Anterior cingulate cortex (tissue), 58 donors: ENCODE measurements at places on chromosomes 3 and 15.

DNA sequence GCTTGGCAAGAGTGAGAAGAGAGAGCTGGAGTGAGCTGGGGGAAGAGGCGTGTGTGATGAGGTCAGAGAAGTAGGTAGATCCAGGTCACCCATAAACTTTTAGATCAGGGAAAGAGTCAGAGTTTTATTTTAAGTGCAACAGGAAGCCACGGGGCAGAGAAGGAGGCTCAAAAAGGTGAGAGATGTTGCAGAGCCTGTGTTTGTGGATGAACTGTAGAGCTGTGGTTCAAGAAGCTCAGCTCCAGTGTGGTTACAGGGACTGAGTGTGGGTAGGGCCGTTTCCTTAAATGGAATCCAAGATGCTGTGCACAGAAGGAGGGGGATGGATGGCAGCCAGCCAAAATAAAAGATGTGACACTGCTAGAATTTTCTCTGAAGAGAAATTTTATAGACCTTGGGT, 337.2 kb downstream of the SATB1 start:
- DNase-seq: no peak

DNA sequence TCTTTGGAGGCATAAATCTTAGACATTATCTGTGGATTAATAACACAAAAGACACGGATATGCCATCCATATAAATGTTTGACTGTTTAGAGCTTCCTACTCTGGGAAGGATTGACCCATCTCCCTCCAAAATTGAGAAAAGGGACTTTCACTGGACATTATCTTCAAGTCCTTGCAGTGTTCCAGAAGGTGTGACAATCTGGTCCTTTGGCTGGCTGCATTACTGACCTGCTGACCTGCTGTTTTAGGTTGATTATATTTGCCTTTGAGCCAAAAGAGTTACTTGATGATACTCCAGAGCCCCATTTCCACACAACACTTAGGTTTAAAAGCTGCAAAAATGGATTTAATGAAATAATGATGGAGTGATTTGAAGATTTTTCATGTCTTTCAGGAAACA, 504.6 kb downstream of the LPP start:
- DNase-seq: no peak

GRCh38 chr15:48855501-48856440, 22.2 kb upstream of the EID1 start:
- DNase-seq: no peak

GRCh38 chr3:123194552-123194951, 7.2 kb upstream of the SEC22A start:
- no peak for DNase-seq

DNA sequence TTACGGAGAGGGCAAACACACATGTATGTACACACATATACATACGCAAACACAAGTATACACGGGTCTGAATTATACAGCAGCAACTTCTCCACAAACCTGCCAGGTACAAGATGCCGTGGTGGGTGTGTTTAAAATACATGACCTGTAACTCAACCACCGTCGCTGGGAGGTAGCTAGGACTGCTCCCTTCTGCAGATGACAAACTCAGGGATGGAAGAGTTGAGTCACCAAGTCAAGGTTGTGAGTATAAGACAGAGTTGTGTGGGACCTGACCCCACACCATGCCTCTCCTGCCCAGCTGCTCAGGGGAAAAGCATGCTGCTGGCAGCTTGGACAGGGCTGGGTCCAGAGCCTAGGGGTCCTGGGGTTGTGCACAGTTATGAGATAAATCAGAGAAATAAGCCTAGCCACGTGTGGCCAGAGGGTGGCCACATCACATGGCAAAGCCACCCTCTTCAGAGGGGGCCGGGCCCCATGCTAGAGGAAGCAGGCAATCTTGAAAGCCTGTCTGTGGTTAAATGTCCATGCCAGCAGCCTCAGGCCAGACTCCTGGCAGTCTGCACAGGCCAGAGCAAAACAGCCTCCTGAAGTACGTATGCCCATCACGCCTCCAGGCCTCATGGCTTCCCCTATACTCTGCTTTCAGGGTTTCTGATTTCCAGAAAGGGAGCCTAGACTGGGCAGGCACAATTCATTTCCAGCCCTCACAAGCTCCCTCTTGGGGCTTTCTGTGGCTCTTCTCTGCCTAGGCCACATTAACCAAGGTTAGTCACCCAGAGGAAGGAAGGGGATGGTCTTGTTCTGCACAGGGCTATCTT, 107.7 kb upstream of the RPL32 start:
- no peak for DNase-seq

DNA sequence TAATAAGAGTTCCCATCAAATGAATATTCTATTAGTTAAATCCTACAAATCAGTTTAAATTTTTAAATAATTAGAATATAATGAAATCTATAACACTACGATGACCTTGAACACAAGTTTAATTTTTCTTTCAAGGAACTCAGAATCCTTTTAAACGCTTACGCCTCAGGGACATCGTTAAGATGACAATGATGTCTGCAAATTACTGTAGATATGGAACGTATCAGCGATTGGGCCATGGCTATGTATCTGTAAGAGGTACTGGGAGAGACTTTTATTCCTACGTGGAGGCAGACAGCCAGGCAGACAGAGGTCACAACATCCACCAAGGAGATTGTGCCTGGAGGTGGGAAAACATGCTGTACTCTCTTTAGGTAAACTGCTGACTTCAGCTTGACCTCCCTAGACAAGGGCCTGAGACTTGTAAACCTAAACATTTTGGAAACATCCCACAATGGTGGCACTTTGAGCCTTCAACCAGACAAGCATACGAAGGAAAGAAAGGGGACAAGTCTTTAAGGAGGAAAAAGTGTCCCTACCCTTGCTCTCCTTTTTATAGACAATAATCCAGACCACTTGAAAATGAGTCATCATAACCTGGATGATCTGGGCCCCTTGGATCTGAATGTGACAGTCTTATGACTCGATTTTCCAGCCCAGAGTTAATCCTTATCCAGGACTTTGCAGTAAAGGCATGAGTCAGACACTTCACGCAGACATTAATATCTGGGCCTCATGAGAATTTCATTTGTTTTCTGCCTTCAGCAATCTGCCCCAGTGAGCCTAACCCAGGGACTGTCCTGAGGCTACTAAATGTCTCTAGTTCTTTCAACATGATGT, 6.8 kb upstream of the LDHAL6B start:
- no peak for DNase-seq

- no peak for DNase-seq
Measured at GRCh38 chr15:38782156-38782555, 217.5 kb upstream of the RASGRP1 start.

- no peak for DNase-seq
Measured at GRCh38 chr3:150681057-150681456, 22.7 kb downstream of the ERICH6 start.

DNA sequence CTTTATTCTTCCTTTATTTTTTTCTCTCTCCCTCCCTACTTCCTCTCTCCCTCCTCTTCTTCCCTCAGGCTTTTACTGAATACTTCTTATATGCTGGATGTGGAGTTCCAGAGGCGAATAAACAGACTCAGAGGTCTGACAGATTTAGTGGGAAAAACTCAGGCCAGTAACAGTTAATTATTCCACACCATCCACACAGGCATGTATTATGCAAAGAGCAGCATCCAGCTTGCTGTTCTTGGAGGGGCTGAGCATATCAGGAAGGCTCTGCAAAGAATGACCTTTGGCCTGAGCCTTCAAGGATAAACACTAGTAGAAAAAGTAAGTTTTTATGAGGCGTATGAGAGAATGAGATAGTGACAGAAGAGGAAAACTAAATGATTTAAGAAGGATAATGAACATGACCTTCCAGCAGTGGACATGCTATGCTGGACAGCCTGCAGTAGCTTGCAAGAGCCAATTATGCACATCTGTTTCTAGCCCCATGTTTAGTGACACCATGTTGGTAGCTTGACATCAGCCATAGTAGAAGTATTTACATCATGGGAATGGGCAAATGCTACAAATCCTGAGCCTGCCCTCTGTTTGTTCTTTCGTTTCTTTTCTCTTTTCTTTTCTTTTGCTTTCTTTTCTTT, 387.4 kb downstream of the EPHB1 start:
- DNase-seq: no peak

DNA sequence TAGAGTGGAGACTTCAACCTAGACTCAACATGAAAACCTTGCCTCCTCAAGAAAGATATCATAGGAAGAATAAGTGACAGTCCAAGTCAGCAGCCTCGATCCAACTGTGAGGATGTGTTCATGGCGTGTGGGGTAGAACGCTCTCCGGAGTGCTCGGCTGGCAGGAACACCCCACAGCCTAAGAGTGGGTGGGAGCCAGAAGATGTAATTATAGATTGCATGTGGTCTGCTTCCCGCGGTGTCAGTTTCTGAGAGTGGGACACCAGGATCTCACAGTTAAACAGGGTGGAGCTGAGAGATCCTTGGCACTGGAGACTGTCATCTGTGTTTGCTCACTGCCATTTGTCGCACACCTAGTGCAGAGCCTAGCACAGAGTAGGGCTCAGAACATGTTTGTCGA, 158.0 kb downstream of the CTNNB1 start:
- no peak for DNase-seq

- DNase-seq: no peak
Measured at GRCh38 chr3:17965331-17965730, 222.9 kb upstream of the TBC1D5 start.

DNA sequence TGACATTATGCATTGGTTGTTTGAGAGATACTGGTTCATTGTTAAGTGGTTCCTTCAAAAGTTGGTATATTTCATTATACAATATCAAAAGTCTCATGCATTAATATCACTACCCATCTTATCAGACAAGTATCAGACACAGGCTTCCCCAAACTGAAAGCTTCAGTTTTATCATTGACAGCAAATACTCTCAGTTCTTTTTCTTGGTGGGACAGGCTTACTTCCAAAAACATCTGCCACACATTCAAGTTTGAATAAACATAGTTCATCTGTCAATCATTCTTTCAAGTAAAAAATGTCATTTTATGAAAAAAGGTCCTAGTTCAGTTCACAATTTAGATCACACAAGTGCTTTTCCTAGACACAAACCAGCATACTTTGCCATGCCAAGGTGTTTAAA, 280.0 kb upstream of the TRIM42 start:
- no peak for DNase-seq

DNA sequence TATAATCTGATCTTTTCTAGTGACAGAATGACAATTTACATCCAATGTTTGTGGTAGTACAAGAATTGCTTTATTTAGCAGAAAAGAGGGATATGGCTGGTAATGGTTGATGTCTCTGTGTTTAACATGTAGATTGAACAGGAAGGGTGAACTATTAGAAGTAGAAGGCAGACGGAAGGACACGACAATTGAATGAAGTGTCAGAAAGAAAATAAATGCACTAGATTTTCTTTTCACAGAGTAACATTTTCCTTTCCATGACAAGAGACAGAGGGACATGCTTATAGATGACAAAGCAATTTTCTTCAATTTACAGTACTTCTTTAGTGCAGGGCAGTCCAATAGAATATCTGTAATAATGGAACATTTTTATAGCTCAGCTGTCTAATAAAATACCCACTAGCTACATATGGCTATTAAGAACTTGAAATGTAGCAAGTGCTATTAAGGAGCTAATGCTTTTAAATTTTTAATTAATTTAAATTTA, 48.9 kb upstream of the MBNL1 start:
- DNase-seq: no peak

GRCh38 chr3:45273681-45274515, 47.8 kb upstream of the TMEM158 start:
- no peak for DNase-seq

DNA sequence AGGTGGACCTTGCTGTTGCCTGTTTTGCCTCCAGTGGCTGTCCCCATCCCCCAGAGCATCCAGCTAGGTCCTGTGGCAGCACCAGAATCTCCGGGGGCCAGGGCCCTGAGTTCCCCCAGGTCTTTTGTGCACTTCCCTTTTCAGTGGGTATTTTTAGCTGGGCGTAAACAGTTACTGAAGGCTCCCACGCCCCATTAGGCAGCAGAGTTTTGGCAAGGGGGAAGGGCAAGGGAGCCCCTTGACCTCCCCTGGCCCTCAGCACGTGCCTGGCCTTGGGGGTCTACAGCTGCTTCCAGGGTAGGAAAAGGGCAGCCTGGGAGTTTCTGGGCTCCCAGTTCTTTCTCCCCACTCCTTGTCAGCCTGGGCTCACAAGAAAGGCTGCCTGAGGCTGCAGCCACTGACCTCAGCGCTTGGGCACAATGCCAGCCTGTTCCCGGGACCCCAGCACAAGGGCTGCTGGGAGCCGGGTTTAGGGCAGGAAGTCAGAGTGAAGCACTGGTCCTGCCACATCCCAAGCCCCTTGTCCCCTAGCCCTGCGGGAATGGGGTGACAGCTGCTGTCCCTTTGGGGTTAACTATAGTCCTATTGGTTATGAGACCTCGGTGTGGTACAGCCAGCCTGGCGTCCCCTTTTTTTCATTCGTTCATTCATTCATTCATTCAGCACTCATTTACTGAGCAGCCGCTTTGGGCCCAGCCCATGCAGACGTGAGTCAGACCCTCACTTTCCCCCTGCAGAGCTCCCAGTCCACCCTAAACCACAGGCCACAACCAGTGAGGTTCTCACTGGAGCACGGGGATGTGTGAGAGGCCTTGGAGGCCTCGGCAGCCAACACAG, 8.4 kb downstream of the CSK start:
- DNase-seq: peak; percentile 54
